NCI-H526 treated with DMSO at 0.1 percent for 48 hours (cell line): ENCODE measurements at places on chromosomes 6 and 20.

GRCh38 chr20:20897145-20897544 lies 184.7 kb upstream of the RALGAPA2 start:
- no peak for DNase-seq

DNA sequence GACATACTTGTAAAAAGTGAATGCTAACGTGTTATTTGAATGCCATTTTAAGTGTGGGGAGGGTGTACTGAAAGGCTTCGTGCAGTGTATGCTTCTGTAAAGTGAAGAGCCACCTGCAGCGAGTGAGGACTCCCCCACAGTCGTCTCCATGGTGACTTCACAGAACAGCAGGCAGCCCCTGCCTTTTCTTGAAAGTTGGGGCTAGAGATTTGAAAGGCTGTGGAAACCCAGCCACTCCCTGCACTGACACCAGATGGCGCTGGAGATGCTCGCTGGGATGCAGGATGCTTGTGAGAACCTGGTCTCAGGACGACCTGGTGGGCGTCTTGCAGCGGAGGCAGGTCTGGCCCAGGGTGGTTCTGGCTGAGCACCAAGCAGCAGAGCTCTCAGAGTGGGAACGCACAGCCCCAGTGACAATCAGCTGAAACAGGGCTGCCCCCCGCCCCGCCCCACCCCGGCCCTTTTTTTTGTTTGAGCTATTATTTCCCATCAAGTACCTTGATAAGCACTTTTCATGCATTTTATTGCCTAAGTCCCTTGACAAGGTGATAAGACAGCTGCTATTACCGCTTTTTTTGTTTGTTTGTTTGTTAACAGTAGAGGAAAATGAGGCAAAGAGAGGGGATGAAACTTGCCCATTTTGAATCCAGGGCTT lies 150.3 kb downstream of the SYCP2 start:
- DNase-seq: peak; percentile 23

DNA sequence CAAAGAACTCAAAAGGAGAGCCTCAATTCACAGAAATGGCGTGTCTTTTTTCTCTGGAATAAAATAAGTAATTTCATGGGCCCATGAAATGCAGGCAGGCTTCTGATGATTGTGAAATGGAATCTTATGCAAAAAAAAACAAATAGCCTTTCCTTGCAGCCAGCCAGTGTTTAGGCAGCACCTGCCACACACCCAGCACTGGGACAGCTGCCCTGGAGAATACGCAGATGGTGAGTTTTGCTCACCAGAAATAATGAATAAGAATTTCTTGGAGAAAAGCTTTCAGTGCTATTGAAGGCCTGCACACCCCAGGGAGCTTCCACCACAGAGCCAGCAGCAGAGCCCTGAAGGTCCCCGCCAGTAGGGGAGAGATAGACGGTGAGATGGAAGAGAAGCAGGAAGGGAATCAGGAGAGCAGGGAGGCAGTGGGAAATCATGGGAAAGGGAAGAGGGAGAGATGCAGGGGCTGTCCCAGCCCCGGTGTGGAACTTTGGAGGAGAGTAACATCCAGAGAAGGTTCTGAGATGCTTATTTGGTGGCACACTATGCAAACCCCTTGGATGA lies 54.9 kb downstream of the PXDC1 start:
- peak; percentile 74 for DNase-seq

DNA sequence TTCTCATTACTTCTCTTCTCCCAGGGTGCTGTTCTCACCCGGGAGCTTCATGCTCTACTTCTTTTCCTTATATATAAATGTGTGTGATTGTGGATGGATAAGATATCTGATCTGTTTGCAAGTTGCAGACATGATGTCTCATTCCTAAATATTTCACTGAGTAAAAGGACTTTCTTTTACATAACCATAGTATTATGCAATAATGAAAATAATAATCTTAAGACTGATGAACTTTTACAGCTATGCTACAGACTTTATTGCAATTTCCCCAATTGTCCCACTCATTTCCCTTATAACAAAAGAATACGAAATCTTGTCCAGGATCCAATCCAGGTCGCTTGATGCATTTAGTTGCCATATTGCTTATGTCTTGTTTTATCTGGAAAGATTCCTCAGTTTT lies 284.5 kb upstream of the JAG1 start:
- DNase-seq: no peak

DNA sequence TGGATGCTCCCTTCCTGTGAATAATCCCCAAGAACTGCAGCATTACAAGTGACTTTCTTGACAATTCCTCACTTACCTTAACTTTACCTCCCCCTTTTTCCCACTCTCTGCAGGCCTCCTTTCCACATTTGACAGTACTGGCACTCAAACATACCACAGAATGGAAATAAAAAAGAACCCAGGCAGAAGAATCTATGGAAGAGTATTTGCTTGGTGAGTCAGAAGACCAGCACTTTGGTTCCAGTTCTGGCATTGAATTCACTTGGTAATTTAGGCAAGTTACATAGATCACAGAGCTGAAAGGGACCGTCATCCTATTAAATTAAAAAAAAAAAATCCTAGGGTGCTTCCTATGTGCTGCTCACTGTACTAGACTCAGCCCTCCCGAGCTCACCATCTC lies 55.0 kb downstream of the BTBD9 start:
- no peak for DNase-seq

DNA sequence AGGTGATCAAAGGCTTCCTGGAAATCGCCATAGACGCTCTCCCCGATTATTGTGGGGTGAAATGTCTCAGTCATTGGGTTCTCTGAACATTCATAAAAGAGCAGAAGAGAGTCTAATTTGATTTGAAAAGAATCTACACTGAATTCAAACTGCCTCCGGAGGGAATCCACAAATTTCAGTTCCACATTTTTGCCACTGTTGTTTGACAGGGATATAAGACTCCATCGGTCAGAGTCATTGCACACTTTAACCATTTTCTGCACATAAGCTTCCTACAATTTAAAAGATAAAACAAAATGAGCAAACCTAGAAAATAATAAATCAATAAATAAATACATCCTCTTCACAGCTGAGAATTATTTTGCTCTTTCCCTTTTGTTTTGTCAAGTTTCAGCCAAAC lies 2.3 kb downstream of the TENT5A start:
- no peak for DNase-seq

GRCh38 chr20:17150858-17151257 lies 76.0 kb upstream of the PCSK2 start:
- no peak for DNase-seq

GRCh38 chr6:139823099-139823807 lies 448.8 kb upstream of the CITED2 start:
- DNase-seq: no peak

GRCh38 chr6:48985025-48985424 lies 478.0 kb downstream of the MMUT start:
- DNase-seq: no peak

- no peak for DNase-seq
These were observed 296.2 kb downstream of the GRIK2 start for GRCh38 chr6:101689695-101690094.

DNA sequence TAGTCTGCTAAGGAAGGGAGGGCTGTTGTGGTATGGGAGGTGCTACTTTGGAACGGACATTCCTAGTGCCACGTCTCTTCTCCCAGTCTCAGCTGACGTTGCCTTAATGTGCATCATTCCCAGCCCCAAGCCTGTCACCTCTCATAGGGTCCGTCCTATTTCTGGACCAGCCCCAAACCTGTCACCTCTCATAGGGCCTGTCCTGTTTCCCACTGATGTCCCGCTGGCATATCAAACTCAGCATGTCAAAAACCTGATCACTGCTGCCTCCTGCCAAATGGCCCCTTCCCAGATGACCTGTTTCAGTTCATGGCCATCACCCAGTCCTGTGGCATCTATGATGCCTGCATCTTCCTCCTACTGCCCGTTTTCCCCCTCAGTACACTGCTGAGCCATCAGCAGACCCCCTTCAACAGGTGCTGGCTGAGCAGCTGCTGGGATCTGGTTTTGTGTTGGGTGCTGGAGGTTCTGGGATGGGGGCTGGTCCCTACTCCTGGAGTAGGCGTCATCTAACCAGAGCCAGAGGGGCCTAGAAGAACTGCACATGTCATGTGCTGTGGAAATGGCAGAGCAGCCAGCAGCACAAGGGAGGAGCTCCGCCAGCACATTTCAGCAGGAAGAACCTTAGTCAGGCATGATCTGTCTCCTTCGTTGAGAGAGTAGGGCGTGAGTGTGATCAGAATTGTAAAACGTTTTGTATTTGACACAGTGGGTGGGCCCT lies 3.3 kb downstream of the ENTPD6 start:
- DNase-seq: no peak

DNA sequence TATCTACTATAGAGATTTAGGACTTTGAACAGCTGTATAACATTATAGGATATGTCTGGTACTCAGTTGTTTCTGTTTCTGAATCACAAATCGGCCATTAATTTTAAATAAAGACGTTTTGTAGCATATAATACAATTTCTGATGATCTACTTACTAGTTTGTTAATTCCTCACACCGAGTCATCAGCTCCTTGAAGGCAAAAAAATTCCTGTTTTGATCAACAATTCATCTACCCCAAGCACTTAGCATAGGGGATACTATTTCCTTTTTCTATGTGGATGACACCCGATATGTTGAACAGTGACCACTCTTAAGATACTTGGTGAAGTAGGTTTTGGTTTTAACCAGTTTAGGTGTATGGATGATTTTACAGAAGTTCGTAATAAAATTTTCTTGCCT lies 107.3 kb downstream of the NCOA3 start:
- no peak for DNase-seq

GRCh38 chr6:124073820-124074587 lies 270.3 kb downstream of the NKAIN2 start:
- DNase-seq: no peak

DNA sequence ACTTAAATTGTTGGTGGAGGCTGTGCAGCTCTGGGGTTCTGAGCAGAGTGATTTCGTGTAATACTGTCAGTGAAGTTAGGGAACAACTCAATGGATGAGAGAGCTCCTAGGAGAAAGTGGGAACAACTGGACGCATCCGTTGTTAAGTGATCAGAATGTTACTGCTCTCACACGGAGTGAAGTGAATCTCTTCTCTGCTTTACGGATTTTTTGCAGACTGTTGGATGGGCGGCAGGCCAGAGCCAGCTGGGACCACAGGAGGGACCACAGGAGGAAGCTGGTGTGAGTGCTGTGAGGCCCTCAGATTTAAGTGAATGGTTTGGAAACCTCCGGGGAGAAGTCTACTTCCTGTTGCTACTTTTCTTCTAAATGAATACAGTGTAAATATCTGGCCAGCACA lies 23.7 kb upstream of the PPP1R14C start:
- DNase-seq: no peak

- DNase-seq: no peak
These were observed 62.0 kb downstream of the FAXC start for GRCh38 chr6:99287523-99287922.

GRCh38 chr6:131756039-131756438 lies 45.2 kb upstream of the CTAGE9 start:
- no peak for DNase-seq

- DNase-seq: no peak
These were observed 78.8 kb downstream of the COL21A1 start for GRCh38 chr6:56168596-56168995.

GRCh38 chr6:17938901-17939300 lies 48.5 kb downstream of the KIF13A start:
- no peak for DNase-seq

DNA sequence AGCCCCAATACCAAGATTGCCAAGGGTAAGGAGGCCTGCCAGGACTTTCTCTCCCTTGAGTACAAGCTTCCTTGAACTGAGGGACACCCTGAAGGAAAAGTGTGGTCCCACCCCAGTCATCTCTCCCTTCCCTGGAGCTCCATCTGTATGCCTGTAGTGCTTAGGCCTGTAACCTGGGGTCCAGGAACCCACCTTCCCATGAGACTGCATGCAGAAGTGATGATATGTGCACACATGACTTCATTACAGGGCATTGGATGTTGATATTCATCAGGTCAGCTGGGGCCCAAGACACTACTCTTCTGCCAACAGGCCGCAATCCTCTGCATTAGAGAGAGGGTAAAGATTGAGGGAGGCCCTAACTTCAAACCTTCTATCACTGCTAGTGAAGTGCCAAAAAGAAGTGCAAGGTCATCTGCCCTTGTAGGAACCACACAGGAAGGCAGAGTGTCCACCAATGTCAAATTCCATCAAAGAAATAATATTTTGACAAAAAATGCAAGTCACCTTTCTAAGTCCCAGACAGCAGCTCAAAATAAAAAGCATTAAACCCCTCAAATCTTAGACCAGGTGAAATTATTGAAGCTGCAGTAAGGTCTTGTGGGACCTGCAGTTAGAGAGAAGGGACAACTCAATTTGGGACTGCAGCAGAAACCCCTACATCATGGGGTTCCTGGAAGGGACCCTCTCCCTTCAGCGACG lies 5.1 kb downstream of the HLA-F start:
- DNase-seq: no peak

DNA sequence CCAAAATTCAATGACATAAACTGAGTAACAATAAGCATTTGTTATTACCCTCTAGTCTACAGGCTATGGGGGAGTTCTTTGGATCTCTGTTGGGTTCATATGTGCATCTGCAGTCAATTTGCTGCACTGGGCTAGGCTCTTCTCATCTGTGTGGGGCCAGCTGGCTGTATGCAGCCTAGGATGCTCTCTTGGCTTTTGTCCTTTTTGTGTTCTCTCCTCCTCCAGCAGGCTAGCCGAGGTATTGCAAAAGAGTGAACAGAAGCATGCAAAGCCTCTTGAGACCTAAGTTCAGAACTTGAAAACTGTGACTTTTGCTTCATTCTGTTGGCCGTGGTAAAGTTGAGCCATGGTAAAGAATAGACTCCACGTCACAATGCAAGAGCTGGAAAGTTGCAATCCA lies 62.8 kb upstream of the FOXO3 start:
- no peak for DNase-seq

DNA sequence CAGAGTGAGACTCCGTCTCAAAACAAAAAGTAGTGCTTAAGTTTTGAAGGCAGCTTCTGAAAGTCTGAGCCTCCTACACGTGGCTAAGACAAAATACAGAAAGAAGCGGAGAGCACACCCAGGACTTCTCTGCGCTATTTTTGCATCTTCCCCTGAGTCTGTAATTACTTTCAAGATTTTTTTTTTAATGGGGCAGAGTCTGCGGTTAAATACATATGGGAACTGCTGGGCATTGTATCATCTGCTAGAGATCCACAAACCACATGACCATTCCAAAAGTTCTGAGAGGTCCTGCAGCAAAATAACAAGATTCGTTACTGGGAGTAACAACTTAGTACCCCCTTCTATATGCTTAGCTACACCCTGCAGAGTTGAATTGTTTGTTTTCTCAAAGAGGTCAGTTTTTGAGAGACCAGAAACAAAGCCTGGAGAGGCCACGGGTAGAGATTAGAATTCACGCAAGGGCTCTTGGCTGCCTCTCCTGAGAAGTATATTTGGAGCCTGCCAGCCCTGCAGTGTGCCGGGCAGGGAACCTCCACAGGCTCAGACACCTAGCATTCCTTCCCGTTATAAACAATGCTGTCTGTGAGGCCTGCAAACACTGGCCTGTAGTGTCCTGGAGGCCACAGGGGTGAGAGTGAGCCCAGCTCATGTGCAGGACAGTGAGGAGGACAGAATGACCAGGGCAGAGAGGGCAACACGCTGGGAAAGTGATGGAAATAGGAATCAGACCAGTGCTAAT lies 48.2 kb upstream of the FAM50B start:
- DNase-seq: no peak

GRCh38 chr20:48847498-48848205 lies 19.9 kb upstream of the PREX1 start:
- DNase-seq: no peak
